ENCODE measurements at places on chromosomes 5 and 9.

GRCh38 chr5:59956130-59956783 is 62.7 kb upstream of the PDE4D start:
- no peak for DNase-seq

DNA sequence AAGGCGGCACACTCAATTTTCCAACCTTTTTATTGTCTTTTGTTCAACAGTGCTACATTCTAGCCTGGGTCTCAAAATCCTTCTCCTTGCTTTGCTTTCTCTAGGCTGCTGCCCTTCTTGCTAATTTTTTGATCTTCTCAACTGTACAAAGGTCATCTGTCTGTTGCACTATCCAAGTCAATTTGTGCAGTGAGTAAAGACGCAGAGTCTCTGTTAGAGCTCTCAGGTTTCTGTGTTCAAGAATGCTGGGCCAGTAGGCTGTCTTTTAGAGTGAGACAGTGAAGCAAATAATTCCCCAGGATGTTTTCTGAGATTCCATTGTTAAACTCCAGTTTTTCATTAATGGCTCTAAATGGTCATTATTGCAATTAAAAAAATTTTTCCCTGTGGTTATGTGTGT is 255.7 kb upstream of the ACTBL2 start:
- DNase-seq: no peak

- DNase-seq: no peak
Observed at GRCh38 chr9:4101667-4102066, 198.2 kb downstream of the GLIS3 start.

DNA sequence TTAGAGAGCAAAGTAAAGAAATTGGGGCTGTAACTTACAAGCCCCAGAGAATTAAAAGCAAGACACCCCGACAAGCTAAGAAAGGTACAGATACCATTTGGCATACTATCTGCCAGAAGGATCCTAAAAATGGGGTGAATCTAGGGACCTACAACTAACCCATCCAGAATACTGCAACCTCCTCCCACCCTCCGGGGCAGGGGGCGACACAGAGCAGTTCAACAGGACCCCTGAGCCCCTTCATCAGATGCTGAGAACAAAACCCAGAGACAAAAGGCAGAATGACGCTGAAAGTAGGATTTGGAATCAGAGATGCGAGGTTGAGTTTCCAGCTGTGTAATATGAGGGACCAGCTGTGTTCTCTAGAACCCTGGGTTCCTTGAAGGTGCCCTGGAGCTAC is 71.2 kb downstream of the EPB41L4B start:
- no peak for DNase-seq

GRCh38 chr5:32785611-32786254 is 74.6 kb downstream of the NPR3 start:
- DNase-seq: no peak

- DNase-seq: no peak
Observed at GRCh38 chr5:175250426-175250825, 193.6 kb downstream of the DRD1 start.

DNA sequence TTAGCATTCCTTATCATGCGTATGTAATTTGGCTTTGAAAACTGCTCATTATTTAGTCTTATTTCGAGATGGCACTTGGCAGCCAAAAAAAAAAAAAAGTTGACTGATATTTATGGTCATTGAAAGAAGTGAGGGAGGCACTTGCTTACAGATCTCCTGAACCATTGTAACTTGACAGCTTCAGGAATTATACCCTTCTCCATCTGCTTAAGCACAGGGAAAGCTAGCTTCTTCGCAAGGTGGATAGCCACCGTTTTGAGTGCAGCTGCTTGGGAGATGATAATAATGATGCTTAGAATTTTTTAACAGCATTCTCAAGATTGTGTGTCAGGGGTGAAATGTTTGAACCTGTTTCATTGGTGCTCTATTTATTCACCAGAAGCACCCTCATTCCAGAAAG is 116.1 kb downstream of the GIN1 start:
- no peak for DNase-seq

All from HEK293T (cell line).